ENCODE measurements at places on chromosomes 11 and 22.
A peak's percentile ranks its signal among the peaks of the same experiment; 100 is the strongest.

- DNase-seq: no peak
Observed at GRCh38 chr11:44248109-44248508, 61.8 kb downstream of the ALX4 start.

DNA sequence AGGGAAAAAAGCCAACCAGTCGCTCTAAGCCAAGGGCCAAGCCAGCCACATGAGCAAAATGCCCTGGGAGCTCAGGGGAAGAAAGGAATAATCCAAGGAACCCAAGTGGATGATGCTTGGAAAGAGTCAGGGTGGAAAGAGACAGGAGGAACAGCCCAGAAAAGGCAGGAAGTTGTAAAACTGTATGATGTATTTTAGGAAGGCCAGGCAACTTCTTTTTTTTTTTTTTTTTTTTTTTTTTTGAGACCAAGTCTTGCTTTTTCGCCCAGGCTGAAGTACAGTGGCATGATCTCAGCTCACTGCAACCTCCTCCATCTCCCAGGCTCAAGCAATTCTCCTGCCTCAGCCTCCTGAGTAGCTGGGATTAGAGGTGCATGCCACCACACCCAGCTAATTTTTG, 1.6 kb downstream of the LGALS12 start:
- DNase-seq: no peak

GRCh38 chr11:93500759-93501158, 42.4 kb downstream of the SMCO4 start:
- no peak for DNase-seq

DNA sequence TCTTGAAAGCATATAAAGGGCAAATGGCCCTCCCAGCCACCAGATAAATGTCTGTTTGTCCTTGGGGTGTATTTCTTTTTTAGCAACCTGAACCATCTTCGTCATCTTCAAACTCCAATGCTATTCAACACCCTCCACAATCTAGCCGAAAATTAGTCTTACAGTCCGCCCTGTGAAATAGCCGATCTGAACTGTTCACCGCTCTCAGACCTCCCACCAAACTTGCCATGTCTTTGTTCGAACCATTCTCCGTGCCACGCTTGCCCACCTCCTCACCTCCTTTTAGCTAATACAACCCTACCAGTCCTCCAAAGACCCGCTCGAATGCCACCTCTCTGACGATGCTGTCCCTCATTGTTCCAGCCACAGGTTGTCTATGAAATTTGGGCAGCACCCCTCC, 46.0 kb downstream of the SC5D start:
- no peak for DNase-seq

- DNase-seq: no peak
Observed at GRCh38 chr22:49697047-49697446, 130.6 kb downstream of the BRD1 start.

DNA sequence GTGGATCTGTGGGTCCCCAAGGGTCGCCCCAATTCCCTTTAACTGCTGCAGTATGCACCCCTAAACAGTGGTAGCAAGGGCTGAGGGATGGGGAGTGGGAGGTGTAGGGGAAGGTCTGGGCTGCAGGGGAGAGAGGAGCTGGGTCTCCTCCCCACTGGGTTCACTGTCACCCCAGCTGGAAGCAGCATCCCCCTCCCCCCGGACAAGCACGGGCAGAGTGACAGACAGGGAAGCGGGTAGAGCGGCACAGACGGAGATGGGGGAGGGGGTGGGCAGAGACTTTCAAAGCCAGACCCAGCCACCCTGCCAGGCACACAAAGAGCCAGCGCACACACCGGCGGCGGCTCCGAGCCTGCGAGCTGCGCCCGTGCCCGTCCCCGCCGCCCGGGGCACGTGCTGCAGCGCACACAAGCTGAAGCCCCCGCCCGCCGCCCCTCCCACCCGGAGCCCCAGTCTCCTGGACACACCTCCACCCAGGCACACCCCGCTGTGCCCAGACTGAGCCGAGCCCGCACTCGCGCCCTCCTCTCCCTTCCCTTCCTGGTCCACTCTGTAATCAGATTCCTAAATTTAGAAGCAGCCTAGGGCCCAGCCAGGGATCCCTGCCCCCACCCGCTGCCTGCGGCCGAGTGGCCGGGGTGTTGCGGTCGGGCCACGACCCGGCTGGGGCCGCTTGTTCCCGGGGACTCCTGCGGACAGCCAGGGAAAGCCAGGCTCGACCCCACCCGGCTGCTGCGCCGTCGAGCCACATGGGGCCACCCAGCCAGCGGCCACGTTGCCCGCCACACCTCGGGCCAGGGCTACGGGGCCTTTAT, 935 bp upstream of the RCOR2 start:
- DNase-seq: peak; percentile 45

GRCh38 chr11:49995565-49995964, 13.2 kb upstream of the OR4C12 start:
- DNase-seq: no peak

DNA sequence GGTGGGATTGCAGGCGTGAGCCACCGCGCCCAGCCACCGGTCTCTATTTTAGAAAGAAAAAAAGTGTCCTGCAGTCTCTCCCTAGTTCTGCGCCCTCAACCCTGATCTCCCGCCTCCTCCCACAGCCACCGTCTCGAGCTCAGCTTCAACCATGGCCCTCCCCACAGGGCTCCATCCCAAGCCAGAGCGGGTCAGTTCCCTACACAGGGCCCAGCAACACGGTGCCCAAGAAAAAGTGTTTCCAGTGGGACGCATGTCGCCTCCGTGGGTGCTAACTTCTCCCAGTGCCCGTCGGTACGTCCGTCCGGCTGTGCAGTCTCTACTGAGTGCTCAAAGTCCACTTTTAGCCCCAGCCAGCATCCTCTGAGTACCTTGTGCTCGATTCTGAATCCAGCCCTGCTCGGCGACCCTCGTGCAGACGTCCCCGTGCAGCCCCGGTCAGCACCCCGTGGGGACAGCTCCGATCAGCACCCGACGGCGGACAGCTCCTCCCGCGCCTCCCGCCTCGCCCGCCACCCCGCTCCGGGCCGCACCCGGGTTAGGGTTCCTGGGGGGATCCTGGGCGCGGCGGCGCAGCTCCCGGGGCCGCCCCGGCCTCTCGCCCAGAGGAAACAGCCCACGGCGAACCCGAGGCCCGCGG, 657 bp upstream of the MAPK8IP2 start:
- no peak for DNase-seq

DNA sequence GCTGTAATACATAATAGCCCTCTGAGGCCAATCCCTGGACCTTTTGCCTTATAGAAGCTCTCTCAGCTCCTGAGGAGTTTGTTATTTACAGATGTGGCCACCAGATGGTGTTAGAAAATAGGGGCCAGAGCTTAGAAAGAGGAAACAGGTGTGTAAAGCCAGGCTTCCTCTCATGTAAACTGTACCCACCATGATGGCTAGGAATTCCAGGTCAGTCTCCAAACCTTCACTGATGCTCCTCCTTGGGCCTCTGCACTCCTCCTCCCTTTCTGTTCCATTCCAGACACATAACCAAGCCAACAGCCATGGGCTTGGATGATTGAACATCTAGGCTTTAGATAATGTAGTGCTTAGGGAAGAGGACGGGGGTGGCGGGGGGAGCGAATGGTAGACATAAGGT, 39.7 kb downstream of the USP35 start:
- DNase-seq: peak; percentile 77

DNA sequence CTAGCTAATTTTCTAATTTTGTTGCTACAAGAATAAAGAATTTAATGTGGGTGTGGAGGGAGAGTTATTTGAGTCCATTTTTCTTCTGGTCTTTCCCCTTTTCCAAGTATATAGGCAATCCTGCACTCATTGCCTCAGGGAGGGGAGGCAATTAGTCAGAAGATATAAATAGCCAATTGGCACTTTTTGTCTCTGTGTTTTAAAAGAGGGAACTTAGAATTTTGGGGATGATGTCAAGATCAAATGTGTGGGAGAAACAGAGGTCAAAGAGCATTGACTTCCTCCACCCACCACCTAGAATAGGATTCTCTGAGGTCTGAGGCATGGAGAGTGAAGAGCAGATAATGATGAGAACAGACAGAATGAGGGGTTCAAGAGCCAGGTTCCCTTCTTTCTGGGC, 120.3 kb upstream of the ZC3H12C start:
- DNase-seq: no peak

GRCh38 chr22:37233751-37234631, 10.1 kb downstream of the RAC2 start:
- no peak for DNase-seq

GRCh38 chr11:11860103-11860979, 18.6 kb downstream of the USP47 start:
- DNase-seq: no peak

DNA sequence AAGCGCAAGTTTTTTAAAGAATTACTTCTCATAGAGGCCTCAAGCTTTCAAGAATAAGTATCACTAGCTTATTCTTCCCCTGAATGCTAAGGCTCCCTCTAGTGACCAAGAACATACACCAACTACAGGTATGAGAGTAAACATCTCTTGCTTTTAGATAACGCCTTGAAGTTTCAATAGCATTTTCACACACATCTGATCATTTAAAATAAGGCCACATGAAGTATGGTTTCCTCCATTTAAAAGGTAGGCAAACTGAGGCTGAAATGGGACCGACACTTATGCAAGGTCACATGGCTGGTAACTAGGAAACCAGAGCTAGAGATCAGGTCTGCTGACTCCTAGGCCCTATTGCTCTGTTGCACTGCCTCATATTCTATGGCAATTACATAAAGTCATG, 66.5 kb downstream of the CCDC34 start:
- peak; percentile 42 for DNase-seq

- no peak for DNase-seq
Observed at GRCh38 chr11:15828215-15828853, 528.0 kb downstream of the SOX6 start.

DNA sequence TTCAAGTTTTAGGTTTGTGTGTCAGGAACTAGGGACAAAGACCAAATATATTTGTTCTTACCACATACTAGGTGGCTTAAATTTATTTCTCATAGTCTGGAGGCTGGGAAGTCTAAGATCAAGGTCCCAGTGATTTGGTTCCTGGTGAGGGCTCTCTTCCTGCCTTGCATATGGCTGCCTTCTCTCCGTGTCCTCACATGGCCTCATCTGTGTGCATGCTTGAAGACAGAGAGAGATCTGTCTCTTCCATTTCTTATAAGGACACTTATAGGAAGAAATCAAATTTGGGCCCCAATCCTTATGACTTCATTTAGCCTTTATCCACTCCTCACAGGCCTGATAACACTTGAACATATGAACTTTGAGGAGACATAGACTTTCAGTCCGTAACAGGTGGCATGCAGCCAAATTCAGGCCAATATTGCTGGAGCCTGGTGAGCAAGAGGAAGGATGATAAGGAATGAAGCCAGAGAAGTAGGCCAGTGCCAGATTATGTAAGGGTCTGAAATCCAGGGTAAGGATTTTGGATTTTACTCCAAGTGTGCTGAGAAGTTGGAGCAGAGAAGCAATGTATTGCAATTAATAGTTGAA, 35.1 kb downstream of the TTC17 start:
- DNase-seq: no peak

GRCh38 chr11:63510360-63511047, 4.6 kb downstream of the LGALS12 start:
- no peak for DNase-seq

DNA sequence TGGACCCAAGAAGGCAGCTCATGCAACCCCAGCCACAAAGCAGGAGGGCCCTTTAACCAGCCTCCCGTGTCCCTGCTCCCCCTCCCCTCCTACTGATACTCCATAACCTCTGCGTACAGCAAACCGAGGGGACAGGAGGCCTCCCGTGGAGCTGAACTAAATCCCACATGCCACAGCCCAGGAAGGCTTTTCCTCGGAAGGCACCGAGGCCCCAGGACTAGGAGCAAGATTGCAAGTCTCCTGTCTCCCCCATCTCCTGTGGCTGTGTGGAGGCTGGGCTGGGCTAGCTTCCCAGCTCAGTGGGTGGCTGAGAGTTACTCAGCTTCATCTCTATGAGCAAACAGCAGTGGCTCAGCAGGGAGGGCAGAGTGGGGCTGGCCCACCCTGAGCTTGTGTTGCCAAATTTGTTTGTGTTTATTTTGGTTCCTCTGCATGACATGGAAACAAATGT, 62.7 kb upstream of the NECTIN1 start:
- DNase-seq: no peak

DNA sequence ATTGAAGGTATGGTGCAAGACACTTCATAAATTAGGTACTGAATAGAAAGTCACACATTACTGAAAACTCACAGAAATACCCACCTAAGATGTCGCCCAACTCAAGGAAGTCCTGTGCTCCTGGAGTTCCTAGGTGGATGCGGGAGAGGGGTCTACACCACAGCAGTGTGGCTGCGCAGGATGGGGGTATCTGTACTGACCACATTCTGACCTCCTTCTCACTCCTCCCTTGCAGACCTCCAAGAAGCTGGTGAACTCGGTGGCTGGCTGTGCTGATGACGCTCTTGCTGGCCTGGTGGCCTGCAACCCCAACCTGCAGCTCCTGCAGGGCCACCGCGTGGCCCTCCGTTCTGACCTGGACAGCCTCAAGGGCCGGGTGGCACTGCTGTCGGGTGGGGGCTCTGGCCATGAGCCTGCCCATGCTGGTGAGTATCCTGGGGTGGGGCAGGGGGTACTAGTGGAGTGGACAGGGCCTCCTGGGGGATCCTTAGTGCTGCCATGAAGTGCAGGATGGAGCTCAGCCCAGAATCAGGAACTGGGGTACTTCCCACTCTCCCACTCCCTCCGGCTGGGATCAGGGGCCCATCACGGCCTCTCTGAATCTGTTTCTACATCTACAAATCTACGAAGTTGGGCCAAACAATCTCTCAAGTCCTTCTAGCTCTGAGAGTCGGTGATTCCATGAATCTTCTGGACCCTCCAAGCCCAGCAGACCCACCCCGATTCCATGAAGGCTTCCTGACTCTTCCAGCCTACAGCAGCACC, 4.9 kb downstream of the TKFC start:
- no peak for DNase-seq

DNA sequence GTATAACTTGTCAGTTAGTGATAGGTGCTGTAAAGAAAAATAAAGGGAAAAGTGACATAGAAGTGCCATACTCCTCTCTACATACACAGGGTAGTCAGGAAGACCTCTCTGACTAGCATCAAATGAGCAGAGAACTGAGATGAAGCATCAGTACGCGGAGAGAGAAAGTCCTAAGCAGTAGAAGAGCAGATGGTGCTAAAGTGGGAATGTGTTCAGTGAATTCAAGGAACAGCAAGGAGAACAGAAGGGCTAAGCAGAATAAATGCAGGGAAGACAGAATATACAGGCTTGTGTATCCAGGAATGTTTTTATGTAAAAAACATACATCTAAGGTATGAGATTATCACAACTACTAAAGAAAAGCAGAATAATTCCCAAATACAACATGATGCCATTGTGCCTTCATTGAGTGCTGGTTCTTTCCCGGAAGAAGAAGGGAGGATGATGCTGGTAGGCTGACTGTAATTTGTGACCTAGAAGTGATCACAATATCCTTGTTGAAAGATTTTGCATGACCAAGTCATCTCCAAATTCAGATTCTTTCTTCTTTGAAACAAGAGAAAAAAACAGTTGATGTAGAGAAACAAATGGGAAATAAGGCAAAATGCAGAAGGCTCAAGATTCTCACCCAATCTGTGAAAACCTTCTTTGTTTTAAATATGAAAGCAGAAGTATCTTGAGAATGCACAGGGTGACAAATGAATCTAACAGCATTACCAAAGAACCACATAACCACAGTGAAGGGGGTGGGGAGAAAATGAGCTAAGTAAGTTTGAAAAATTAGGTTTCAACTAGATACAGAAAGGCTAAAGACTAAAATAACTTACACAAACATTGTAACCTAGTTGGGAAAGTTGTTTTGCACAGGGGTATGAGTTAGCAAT, 20.5 kb downstream of the MRE11 start:
- no peak for DNase-seq

Data from left kidney (tissue), 8 donors.